ENCODE measurements at places on chromosomes 3 and 15. TPM values are rescaled to one million over a fixed set of nuclear protein-coding genes. Genes with fewer than 3 reads are reported as not detected.

The MAP6D1 gene
- total RNA-seq: 2.0 TPM

The SLC22A13 gene
- total RNA-seq: not detected

The TRPM1 gene
- total RNA-seq: not detected

The GP5 gene
- total RNA-seq: under 0.01 TPM

The CHRNA3 gene
- not detected for total RNA-seq

The DUOX1 gene
- not detected for total RNA-seq

The MESP2 gene
- total RNA-seq: 0.23 TPM

The MCTP2 gene
- 1.1 TPM for total RNA-seq

The NSUN3 gene
- total RNA-seq: 5.5 TPM

The ADCY5 gene
- 0.70 TPM for total RNA-seq

The IL12A gene
- not detected for total RNA-seq

The LDHAL6B gene
- total RNA-seq: not detected

The SHC4 gene
- 5.6 TPM for total RNA-seq

The TLR9 gene
- under 0.01 TPM for total RNA-seq

The GOLGA6L7 gene
- not detected for total RNA-seq
